ENCODE measurements at places on chromosomes 7 and 10. TPM values are rescaled to one million over a fixed set of nuclear protein-coding genes. Genes with fewer than 3 reads are reported as not detected.

VWC2 gene
- total RNA-seq = 2.9 TPM

SYT15B gene
- 8.2 TPM for total RNA-seq

DNA sequence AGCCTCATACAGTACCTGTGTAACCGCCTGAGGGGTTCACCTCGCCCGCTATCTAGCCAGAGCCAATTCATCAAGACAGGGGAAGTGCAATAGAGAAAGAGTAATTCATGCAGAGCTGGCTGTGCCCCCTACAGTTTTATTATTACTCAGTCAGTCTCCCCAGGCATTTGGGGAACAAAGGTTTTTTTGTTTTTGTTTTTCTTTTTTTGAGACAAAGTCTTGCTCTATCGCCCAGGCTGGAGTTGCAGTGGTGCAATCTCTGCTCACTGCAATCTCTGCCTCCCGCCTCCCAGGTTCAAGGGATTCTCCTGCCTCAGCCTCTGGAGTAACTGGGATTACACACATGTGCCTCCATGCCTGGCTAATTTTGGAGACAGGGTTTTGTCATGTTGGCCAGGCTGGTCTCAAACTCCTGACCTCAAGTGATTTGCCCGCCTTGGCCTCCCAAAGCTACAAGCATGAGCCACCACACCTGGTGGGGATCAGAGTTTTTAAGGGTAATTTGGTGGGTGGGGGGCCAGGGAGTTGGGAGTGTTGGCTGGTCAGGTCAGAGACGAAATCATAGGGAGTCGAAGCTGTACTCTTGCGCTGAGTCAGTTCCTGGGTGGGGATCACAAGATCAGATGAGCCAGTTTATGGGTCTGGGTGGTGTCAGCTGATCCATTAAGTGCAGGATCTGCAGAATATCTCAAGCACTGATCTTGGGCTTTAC is 116.5 kb downstream of the MARCHF5 start:
- DNase-seq = peak; percentile 40

DNA sequence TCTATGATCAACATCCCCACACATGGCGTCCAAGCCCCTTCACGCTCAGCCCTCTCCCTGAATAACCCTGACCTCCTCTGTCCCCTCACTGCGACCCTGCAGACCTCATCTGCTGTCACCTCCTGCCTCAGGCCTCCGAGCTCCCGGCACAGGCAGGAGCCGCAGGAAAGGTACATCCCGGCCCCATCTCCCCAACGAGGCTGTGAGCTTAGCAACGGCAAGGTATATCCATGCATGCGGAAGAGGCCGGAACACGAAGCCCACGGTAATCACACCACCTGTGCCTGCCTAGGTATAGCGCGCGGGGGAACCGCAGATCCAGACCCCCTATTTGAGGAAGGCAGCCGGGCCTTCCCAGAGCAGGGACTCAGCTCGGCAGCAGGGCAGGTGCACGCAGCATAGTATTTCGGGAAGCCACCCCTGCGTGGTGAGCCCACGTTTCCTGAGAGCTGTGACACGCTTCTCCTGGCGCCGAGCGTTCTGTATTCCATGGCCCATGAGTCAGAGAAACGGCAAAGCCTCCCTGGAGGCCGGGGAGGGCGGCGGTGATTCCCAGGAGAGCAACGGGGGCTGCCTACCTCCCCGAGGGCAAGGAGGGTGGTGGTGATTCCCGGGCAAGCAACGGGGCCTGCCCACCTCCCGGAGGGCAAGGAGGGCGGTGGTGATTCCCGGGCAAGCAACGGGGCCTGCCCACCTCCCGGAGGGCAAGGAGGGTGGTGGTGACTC is 50.1 kb upstream of the DNAAF5 start:
- DNase-seq = no peak

DNA sequence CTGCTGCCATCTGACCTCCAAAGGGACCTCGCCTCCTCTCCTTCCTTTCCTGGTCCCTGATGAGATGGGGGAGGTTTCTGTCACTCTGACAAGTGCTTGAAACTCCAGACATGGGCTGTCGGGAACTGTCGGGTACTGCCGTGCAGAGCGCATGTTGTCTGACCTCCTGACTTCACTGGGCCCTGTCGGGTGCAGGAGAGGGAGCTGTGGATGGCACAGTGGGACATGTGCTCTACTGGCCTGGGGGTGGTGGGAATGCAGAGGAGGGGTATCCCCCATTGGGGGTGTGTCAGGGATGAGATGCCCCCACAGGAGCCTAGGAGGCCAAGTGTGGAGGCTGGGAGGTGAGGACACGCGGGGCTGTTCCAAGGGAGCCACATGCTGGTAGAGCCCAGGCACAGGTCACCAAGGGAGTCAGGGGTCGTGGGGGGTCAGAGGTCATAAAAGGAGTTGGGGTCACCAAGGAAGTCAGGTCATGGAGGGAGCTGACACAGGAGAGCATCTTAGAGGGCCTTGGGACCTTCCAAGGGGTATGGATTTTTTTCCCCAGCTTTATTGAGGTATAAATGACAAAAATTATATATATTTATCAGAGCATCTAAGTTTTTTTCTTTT is 30.9 kb downstream of the TMEM120A start:
- DNase-seq = no peak
